Right renal cortex interstitium (tissue), 3 donors: ENCODE measurements at places on chromosomes 3 and 15.

GRCh38 chr15:29260896-29261295 lies 8.7 kb downstream of the NSMCE3 start:
- no peak for DNase-seq

GRCh38 chr3:133881939-133882825 lies 13.5 kb downstream of the RAB6B start:
- no peak for DNase-seq

DNA sequence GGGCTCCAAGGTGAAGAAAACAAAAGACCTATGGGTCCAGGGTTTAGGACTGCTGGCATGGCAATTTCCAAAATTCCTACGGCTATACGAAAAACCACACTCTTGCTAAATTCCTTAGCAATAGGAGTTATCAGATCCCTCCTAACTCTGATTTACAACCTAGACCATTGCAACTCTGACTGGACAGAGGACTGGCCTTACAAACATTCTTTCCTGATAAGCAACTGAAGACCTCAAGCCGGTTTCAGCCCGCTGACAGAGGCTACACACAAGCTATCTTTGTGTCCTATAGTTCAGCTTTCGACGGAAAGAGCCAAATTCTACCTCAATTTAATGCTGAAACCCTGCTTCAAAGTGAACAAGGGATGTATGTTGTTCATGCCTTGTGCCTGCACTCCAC lies 38.3 kb upstream of the AGBL1 start:
- DNase-seq: no peak

GRCh38 chr15:78449220-78449999 lies 11.4 kb downstream of the IREB2 start:
- no peak for DNase-seq

DNA sequence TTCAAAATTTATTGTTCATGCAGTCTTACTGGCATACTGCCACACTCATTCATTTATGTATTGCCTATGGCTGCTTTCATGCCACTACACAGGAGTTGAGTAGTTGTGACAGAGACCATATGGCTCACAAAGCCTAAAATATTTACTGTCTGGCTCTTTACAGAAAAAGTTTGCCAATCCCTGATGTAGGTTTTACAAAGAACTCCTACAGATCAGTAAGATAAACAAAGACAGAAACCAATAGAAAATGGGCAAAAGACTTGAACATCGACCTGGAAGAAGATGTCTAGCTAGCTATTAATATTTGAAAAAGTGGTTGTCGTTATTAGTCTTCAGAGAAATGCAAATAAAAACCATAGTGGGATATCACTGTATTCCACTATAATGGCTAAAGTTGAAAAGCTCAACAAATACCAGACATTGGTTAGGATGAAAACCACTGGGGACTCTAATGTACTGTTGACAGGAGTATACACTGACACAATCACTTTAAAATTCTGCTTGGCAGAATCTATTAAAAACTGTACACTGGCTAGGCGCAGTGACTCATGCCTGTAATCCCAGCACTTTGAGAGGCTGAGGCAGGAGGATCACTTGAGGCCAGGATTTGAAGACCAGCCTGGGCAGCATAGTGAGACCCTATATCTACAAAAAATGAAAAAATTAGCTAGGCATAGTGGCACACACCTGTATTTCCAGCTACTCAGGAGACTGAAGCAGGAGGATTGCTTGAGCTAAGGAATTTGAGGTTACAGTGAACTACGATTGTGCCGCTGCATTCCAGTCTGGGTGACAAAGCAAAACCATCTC lies 87.7 kb downstream of the NEO1 start:
- DNase-seq: no peak

GRCh38 chr3:181887685-181888084 lies 176.0 kb downstream of the SOX2 start:
- no peak for DNase-seq

DNA sequence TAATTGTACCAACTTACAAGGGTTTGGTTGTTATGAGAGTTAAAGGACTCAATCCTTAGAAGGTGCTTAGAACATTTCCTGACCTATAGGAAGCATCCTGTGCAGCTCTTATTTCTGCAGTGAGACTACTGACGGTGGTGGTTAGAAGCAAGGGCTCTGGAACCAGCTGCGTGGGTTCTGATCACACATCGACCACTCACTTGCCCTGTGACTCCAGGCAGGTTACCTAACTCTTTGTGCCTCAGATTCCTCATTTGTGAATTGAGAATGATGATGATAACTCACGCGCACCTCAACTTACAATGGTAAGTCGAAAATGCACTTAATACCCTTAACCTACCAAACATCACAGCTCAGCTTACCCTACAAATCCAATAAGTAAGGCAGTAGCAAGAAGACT lies 80.7 kb upstream of the SPATA12 start:
- DNase-seq: no peak

- no peak for DNase-seq
These were observed 97.4 kb downstream of the IMPG2 start for GRCh38 chr3:101223016-101223415.

GRCh38 chr3:175041369-175041768 lies 182.2 kb downstream of the NAALADL2 start:
- DNase-seq: no peak

DNA sequence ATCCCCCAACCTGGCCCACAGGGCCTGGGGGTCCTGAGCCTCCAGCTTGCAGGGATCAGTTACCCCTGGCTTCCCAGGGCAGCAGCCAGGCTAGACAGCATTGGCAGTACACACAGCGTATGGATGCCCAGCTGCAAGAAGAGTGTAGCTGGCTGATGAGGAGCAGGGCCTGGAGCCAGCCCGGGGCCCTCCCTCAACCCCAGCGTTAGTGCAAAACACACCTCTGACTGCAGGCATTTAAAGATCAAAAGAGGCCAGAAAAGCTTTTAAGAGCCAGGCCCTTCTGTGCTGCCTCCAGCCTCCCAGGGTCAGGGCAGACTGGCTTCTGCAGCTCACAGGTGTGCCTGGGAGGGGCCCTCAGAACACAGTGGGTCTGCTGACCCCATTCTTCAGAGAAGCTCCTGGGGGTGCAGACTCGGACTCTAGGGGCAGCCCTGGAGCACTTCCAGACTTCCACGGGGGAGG lies 110.6 kb downstream of the ETFA start:
- no peak for DNase-seq

GRCh38 chr15:65663521-65663920 lies 41.8 kb downstream of the SLC24A1 start:
- DNase-seq: peak; percentile 4

GRCh38 chr15:73569361-73569760 lies 63.8 kb downstream of the NPTN start:
- DNase-seq: no peak

GRCh38 chr3:59812237-59813147 lies 762.7 kb upstream of the CFAP20DC start:
- DNase-seq: no peak

DNA sequence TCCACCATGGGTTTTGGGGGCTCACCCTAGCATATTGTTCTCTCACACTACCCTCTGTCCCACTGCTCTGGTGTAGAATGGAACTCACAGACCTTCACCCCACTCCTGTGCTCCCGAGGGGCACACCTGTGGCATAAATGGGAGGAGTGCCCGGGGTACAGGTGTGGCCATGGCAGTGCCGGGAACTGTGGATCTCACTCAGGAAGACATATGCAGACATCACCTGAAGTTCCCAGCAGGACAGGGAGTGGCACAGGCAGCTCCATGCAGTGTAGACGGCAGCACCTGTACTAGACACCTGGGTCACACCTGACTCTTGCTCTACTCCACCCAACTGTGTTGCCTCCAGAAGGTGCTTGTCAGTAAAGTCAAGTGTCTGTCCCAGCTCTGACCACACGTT lies 57.6 kb upstream of the MRPS22 start:
- no peak for DNase-seq

GRCh38 chr3:127853681-127854080 lies 31.4 kb upstream of the MGLL start:
- no peak for DNase-seq

GRCh38 chr15:74178326-74179100 lies 5.0 kb downstream of the ISLR start:
- DNase-seq: no peak

- no peak for DNase-seq
These were observed 76.3 kb upstream of the ICE2 start for GRCh38 chr15:60555291-60555690.
